Fibroblast of skin of back (primary cell): ENCODE measurements at places on chromosomes 16 and 17.
A peak's percentile ranks its signal among the peaks of the same experiment; 100 is the strongest.

DNA sequence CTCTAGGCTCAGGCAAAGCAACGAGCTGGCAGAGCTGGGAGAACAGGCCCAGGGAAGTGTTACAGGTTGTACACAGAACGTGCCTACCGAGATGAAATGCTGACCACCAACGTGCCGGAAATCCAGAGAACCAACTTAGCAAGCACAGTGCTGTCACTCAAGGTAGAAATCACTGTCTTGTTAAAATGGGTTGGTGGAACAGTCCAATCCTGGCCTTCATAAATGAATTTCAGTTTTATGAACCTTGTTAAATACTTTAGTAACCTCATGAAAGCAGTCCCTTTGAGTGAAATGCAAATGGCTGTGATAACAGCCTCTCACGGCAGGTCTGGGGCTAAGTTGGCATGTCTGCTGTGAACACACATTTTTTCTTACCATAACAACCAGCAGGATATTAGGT lies 29.0 kb downstream of the ETV4 start:
- DNase-seq, result peak; percentile 27

GRCh38 chr16:27641260-27641659 lies 91.3 kb downstream of the KATNIP start:
- no peak for DNase-seq

GRCh38 chr16:55566432-55567175 lies at the start of gene CAPNS2:
Gene CAPNS2 (plus strand): TSS chr16:55566684. CDS start chr16:55566757, 73 bp downstream.
- no peak for DNase-seq

- no peak for DNase-seq
Measured at GRCh38 chr17:80673152-80673920, 128.7 kb downstream of the RPTOR start.

DNA sequence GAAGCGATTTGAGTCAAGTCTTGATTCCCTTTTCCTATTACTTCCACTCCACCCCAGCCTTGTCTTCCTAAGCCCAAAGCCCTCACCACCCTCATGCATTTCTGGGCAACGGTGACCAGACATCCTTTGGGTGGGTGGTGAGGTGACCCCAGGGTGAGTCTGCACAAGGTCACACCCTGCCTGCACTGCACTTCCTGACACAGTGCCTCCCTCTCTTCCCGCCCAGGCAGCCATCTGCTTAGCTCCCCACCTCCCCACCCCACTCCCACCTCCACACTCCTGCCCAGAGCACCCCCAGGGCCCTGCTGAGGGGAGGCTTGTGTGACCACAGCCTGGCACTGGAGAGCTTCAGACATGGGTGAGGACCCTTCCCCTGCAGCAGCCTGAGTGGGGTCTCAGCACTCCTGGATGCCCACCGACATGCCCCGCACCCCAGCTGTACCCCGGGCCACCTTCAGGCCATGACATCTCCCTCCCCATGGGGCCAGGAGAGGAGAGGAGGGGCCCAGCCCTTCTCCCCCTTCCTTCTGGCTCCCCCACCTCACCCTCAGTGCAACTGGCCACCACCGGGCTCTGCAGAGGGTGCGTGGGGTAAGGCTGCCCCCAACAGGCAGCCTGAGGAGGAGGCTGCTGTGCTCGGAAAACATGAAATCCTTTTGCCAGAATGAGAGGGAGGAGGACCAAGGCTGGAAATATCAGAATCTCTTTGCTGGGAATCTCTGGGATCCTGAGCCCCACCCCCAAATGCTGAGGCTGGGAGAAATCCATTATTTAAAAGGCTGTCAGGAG lies 68.6 kb downstream of the CCT6B start:
- DNase-seq, result no peak

DNA sequence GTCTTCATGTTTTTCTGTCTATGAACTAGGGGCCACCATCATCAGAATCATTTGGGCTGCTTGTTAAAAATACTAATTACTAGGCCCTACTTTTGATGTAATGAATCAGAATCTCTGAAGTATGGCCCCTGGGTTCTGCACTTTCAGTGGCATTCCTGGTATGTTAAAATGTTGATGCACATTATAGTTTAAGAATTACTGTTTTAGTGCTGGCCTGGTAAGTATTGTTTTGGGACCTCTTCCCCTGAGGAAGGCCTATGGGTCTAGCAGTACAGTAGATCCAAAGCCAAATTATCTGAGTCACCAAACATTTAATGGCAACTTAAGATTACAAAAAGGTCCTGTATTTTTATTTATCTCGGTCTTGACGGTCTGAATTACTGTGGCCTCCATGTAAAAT lies 58.8 kb downstream of the AP2B1 start:
- DNase-seq, result peak; percentile 9

DNA sequence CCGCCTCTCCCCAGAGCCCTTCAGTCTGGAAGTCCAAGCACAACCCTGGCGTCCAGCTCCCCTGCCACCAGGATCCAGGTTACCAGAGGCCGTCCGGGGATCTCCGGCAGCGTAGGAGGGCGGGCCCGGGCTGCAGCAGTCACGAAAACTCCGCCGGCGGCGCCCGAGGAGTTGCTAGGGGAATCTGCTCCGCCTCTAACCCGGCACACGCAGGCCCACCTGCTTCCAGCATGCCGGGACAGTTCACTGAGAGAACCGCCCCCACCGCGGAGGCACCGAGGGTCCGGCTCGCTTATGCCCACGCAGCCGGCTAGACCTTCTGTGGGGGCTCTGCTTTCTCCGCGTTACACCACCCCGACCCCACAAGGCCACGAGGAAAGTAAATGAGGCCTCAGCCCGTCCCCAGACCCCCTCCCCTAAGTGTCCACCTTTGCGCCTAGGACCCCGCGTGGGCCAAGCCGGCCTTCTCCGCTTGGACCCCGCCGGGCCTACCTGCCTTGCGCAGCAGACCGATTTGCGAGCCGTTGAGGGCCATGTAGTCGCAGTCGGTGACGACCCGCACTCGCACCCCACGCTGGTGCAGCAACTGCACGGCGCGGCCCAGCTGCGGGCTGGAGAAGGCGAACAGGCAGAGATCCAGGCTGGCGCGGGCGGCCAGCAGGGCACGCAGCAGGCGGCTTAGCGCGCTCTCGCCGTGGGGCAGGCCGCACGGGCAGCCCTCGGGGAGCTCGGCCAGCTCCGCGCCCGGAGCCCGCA lies 587 bp downstream of the PLD6 start:
- DNase-seq, result peak; percentile 17

DNA sequence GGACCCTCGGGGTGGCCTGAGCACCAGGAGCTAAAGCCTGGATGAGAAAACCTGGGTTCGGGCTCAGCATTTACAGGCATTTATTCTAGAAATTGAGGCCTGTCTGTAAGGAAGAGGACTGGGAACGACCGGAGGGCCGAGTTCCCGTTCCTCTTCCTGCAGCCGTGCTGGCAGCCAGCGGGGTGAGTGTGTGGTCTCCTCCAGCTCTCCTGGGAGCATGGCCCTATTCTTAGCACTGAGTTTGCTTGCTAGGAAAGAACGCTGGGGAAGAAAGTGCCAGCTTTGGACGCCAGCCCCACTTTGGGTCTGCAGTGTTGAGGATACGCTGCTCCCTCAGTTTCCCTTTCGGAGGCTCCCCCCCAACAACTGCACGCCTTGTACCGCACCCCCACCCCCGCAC lies 49.6 kb downstream of the MGAT5B start:
- DNase-seq, result peak; percentile 5

DNA sequence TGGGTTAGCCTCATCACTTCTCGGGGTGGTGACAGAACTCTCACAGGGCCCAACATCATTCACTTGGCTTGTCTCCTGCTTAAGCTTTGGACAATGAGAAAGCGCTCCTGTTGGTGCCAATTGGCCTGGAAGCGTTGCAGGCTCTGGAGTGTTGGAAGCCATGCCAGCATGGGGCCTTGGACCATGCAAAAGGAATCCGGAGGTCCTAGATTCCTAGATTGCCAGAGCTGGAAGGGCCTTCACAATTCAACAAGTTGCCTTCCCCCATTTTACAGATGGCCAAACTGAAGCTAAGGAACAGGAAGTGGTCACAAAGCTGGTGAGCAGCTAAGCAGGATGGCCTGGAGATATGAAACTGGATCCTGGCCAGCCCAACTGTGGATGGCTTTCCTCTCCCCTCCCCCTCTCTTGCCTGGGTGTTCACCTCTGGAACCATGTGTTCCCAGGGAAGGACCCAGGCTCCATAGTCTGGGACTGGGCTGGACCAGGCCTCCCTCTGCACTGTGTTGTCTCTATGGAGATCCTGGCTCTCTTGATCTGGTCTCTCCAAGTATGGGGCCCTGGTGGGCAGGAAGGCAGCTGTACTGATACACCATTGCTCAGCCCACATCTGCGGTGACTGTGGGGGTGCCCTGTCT lies 6.0 kb upstream of the IGFBP4 start:
- DNase-seq, result peak; percentile 49

- no peak for DNase-seq
Measured at GRCh38 chr17:50353600-50354195, 7.8 kb downstream of the XYLT2 start.

DNA sequence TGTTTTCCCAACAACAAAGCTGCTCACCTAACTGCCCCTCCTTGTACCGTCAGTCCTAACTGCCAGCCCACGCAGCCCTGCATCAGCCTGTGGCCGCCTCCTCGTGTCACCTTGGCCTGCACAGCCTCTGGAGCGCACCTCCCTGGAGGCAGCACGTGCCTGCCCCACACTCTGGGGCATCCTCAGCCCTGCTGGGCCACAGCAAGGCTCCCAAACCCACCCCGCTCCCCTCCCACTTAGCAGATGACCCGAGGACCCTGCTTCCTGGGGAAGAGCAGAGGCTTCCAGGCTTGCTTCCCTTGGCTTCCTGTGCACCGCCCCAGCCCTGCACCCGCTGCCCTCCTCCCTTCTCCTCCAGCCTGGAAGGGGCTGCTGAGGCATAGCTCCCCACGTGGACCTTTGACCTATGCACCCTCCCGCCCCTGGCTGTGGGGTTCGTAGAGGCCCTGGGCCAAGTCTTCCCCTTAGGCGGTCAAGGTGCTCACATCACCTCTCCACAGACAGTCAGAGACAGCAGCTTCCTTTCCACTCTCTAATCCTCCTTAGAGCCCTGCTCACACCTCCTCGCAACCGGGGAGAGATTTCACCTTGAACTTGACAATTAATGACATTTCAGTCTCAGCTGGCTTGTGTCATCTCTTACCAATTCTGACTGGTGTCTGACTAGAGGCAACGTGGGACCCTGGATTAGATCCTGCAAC lies 115.0 kb downstream of the MGAT5B start:
- no peak for DNase-seq

GRCh38 chr17:55263569-55264277 lies 1.0 kb upstream of the HLF start:
- no peak for DNase-seq

GRCh38 chr17:193841-194806 lies 12.7 kb upstream of the DOC2B start:
- no peak for DNase-seq

DNA sequence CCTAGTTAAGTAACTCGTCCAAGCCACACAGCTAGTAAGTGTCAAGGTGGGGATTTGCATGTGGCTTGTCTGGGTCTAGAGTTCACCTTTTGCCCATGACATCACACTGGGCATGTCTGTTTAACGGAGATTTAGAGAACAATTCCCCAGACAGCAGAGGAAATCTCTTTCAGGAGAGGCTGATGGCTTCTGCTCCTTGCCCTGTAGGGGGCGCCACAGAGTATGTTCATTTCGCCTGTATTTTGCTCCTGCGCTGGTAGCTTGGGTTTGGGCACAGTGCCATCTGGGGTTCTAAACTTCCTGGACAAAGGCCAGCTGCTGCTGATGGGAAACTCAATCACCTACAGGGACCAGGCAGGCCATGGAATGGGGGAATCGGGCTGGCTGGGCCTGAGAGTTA lies 20.4 kb downstream of the OTOA start:
- no peak for DNase-seq
